ENCODE measurements at places on chromosomes 3 and 15. TPM values are rescaled to one million over a fixed set of nuclear protein-coding genes. Genes with fewer than 3 reads are reported as not detected.

- no peak for ATAC-seq
Observed at GRCh38 chr15:91022832-91023129, 387 bp upstream of the VPS33B start.

- ATAC-seq: peak; percentile 12
Observed at GRCh38 chr3:38152609-38153008, 12.7 kb upstream of the OXSR1 start.

DNA sequence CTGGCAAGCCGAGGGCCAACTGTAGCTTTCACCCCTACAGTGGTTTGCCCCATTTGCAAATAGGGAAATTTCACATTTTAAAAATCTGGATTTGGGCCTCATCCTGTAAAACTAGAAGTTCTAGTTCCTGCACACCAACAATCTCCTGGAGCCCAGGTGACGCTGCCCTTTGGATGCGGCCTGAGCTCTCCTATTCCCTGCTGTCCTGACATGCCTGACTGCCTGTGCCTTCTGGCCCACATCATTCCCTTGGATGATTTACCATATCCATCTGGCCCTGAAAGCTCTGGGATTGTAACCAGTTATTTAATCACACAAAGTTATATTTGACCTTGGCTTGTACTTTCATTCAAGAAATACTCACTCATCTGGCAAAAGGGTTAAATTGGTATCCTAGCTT is 272.3 kb downstream of the ARRDC4 start:
- ATAC-seq: peak; percentile 57

ECE2 gene
- not detected for total RNA-seq

ACKR2 gene
- total RNA-seq: 1.1 TPM

DNA sequence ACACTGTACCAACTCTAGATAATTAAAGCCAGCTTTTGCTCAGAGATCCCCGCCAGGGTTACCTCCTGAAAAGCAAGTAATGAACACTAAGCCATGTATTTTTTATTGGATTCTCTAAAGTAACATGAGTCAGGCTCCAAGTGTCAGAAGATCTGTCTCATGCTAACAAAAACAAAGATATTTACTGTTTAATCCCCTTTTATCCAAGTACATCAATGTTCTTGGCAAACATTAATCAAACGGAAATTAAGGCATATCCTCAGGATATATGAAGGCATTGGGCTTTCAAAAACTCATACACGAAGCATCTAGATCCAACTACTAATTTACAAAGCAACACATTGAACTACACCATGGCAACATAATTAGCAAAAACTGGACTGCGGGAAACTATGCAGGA is 37.2 kb downstream of the MYO5A start:
- peak; percentile 22 for ATAC-seq

DNA sequence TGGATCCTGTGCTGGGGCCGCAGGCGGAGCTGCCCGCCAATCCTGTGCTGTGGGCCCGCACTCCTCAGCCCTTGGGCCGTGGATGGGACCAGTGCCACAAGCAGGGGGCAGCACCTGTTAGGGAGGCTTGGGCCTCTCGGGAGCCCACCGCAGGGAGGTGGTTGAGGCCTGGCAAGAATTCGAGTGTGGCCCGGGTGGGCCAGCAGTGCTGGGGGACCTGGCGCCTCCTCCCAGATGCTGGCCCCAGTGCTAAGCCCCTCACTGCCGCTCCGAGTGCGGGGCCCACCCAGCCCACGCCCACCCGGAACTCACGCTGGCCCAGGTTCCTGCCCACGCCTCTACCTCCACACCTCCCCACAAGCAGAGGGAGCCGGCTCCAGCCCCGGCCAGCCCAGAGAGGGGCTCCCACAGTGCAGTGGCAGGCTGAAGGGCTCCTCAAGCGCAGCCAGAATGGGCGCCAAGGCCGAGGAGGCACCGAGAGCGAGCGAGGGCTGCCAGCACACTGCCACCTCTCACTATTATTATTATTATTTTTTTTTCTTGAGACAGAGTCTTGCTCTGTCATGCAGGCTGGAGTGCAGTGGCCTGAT is 31.4 kb upstream of the TBL1XR1 start:
- ATAC-seq: no peak

DNA sequence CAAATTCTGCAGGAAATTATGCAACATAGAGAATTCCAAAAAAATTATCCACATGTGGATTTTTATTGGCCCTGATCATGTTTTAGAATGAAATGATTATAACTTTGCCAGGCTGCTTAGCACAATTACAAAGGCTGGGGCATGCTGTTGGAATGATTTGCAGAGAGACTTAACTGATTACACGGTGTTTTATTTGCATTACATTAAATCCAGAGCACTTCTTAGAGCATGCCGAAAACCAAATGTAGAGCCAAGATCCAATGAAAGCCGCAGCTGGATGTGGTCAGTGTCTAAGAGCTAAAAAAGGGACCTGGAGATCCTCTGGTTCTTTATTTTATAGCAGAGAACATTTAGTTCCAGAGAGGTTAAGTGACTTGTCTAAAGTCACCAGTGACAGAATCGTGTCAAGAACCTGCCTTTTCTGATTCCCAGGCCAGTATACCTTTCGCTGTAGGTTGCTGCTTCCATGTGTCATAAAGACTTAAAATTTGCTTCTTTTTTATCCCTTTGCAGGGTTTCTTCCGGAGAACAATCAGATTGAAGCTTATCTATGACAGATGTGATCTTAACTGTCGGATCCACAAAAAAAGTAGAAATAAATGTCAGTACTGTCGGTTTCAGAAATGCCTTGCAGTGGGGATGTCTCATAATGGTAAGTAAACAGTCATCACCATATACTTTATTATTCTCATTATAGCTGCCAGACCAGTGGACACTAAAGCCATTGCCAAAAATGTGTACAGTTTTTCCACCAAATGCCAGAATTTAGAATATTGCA is 92.0 kb upstream of the TSEN2 start:
- ATAC-seq: no peak

- no peak for ATAC-seq
Observed at GRCh38 chr15:73955861-73956742, 29.8 kb downstream of the LOXL1 start.

DNA sequence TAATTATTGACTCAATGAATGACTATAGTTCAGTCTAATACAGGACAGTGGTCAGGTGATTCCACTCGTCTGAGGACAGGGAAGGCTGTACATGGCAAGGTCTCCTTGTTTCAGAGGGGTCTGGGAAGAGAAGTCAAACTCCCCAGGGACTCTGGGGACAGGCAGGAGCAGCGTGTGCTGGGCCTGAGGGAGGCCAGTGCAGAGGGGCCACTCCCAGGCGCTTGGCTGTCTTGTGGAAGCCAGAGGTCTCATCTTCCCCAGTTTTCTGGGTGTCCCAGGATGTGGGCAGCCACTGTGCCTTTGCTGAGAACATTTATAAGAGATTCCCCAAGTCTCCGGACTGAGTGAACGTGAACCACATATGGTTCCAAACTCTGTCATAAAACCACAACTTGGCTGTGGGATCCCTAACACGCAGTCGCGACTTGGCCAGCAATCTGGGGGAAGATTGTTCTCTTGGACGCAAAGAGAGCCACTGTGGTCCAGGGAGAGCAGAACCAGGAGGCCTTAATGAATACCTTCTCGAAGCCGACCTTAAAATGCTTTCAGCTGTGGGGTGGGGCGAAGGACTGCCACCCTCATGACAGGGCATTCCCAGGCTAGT is 30.4 kb downstream of the BHLHE40 start:
- no peak for ATAC-seq

DNA sequence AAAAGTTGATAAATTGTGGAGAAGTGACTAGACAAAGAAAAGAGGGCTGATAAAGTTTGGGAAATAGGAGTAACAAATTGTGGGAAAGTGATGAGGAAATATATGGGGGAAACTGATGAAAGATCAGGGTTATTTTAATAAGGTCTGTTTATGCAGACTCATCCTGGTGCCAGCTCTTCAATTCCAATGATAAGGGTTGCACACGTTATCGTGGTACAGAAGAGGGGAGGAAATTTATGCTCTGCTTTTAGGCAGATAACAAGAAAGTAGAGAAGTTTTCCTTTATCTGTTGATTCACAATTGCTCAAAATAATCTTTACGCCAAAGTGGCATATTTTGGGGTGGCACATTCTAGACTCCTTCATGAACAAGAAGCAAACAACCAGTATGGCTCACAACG is 32.1 kb upstream of the LIPC start:
- ATAC-seq: no peak

- peak; percentile 66 for ATAC-seq
Observed at GRCh38 chr3:13112521-13113345, 39.5 kb upstream of the IQSEC1 start.

- no peak for ATAC-seq
Observed at GRCh38 chr15:77528968-77529319, 103.8 kb downstream of the LINGO1 start.

DNA sequence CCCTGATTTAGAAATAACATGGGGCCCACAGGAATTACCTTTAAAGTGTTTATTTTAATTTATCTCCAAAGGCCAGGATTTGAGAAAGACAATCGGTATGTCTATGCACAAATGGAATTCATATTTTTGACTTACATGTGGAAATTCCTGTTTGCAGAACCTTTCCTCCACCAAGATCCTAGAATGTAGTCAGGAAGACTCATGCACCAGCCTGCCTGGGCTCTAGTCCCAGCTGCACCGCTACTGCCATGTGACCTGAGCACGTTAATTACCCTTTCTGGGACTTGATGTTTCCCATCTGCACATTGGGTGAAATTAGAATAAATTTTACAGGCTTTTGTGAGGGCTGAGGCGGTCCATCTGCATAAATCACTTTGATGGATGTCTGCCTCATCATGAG is 194.2 kb downstream of the ATP10A start:
- ATAC-seq: no peak

DNA sequence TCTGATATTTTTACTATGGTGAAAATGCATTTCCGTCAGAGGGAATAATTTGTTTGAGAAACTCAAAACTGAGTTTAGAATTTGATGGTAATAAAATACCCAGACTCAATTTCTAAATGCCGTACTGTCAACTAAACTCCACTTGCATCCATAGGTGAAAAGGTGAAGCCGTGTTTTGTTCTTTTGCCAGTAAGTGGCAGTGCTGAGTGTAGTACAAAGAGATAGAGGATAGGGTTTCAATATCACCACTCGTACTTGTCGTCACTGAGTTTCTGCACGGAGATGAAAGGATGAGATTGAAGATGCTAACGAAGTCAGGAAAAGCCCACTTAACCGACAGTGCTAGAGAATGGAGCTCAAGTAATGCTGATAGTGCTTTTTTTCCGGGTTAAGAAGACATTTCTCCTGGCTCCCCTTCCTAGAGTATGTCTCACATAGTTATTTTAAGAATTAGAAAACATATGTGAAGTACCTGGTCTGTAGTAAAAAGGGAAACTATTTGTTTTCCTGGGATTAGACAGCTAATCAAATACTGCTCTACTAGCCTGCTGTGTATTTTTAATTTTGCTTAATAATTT is 345.1 kb downstream of the IL5RA start:
- no peak for ATAC-seq

DNA sequence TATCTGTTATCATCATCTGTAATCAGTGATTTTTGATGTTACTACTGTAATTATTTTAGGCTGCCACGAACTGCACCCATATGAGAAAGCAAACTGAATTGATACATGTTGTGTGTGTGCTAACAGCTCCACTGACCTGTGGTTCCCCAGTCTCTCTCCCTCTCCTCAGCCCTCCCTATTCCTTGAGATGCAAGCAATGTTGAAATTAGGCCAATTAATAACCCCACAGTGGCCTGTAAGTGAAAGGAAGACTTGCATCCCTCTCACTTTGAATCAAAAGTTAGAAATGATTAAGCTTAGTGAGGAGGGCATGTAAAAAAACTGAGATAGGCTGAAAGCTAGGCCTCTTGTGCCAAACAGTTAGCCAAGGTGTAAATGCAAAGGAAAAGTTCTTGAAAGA is 218.6 kb upstream of the LRRFIP2 start:
- ATAC-seq: no peak

MAP6D1 gene
- total RNA-seq: 2.0 TPM
